Right renal cortex interstitium (tissue), 3 donors: ENCODE measurements at places on chromosomes 1 and 21.

- no peak for DNase-seq
Measured at GRCh38 chr1:76256289-76257223, 182.0 kb downstream of the ST6GALNAC3 start.

DNA sequence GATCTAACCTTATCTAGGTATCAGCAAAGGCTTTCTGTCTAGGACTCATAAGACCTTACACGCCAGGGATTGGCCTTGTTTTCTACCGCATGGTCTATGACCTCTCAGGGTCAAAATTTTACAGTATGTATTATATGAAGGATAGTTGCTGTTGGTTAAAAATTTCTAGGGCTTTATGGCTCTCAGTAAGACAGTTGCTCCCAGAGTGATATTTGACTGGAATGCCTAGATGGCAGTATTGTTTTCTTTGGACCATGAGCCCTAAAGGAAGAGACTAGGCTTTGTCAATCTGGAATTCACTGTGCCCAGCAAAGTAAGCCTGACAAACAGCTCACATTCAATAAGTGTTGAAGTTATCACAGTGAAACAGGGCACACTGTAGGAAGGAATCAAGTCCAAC, 37.6 kb downstream of the C1orf87 start:
- no peak for DNase-seq

GRCh38 chr21:28016571-28016970, 976.1 kb downstream of the LTN1 start:
- DNase-seq = no peak

DNA sequence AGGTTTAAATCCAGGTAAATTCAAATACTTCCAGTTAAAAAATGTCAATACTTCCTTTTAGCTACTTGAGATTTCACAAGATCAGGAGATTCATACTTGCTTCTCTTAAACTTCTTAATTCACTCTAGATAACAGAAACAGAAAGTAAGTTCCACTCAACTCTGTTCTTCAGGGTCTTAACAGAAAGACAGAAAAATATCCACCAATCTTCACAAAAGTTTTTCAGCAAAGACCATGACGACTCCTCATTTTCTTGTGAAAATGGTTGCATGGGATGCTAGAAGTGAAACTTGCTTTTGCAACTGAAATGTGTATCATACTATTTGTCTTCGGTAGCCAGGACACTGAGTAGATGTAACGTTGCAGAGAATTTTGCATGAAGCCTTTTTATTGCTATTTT, 12.3 kb upstream of the LRRC8C start:
- no peak for DNase-seq

- no peak for DNase-seq
Measured at GRCh38 chr1:228044961-228045360, 37.5 kb upstream of the ARF1 start.

DNA sequence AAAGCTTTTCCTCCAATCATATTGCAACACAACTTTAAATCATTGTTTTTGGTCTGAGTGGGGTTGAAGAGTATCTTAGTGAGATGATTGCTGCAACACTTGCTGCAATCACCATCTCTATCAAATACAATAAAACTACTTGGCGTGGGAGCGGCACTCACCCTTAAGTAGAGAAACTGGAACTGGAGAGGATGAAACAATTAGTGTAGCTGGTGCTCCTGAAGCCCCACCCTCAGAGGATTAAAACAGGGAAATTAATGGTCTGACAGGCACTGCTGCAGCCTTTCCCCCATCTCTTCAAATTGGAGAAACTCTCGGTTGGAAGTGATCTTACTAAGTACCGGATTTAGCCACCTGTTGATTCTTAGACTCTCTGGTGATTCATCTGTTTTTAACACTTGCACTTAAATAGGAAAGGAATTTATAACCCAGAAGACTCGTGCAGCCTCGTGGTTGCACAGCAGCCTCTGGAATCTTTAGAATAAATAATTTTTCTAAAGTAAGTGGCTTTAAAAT, 80.5 kb upstream of the KIF26B start:
- DNase-seq = no peak

DNA sequence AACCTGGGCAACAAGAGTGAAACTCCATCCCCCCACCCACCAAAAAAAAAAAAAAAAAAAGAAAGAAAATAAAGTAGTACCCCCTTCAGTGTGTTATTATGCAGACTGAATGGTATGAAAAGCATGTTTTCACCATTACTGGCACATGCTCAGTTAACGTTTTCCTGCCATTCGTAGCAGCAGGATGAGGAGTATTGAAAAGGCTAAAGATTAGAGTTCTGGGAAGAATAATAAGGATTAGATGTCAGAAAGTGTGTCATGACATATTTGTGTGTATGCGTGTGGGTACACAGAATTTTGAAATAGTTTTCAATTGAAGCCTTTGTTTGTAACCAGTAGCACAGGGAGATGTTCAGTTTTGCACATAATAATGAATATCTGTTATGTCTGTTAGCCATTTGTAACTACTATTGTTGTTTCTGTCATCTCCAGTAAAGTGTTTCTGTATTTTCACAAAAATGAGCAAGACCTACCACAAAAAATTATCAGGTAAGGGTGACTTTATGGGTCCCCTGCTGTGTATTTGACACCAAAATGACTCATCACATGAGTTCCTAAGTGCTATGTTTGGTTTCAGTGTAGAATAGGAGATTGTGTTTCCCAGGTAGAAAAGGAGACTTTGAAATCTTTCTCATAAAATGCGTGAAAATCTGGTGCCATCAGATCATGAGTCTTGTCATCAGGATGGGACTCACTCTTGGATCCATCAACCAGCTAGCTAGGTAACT, 358.9 kb downstream of the DISC1 start:
- DNase-seq = no peak
